Mesenteric fat pad (tissue), 1 donor: ENCODE measurements at places on chromosomes 12 and 14. TPM values are rescaled to one million over a fixed set of nuclear protein-coding genes. Genes with fewer than 3 reads are reported as not detected.

DNA sequence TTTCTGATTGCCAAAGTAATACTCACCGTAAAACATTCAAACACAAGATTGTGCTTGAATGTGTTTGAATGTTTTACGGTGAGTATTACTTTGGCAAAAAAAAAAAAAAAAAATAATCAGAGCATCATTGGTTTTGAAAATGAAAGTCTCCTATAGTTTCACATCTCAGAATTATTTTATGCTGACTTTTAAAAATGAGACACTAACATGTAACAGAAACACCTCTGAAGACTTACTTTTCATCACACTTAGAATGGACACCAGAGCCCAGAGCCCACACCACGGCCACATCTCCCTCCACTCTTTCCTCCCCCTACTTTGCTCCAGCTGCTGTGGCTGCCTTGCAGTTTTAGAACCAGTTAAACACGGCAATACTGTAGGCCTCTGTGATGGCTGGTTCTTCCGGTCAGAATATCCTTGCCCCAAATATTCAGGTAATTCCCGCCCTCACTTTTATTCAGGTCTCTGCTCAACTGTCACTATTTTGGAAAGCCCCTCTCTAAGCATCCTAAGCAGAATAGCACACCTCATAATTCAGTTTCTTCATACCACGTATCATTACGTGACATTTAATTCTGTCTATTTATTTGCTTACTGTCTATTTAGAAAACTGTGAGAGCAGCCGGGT lies 138.9 kb upstream of the MAX start:
- DNase-seq = no peak

DNA sequence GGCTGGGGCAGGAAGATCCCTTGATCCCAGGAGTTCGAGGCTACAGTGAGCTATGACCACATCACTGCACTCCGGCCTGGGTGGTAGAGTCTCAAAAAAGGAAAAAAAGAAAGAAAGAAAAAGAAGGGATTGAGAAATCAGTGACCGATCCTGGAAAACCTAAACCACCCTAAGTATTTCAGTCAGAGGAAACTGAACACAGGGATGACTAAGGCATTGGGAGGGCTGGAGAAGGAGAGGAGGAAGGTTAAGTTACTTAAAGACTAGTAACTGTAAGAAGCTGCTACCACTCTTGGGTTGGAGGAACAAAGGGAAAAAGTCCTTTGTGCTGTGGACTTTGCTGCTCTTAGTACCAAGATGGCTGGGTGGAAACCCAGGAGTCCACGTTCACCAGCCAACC lies 10.6 kb downstream of the HHIPL1 start:
- no peak for DNase-seq

GRCh38 chr14:54646626-54647025 lies 79.7 kb downstream of the SAMD4A start:
- no peak for DNase-seq

GRCh38 chr12:95085612-95086011 lies 12.2 kb upstream of the NR2C1 start:
- DNase-seq = no peak

GRCh38 chr12:6608592-6609281 lies 1.6 kb upstream of the CHD4 start:
- DNase-seq = no peak

DNA sequence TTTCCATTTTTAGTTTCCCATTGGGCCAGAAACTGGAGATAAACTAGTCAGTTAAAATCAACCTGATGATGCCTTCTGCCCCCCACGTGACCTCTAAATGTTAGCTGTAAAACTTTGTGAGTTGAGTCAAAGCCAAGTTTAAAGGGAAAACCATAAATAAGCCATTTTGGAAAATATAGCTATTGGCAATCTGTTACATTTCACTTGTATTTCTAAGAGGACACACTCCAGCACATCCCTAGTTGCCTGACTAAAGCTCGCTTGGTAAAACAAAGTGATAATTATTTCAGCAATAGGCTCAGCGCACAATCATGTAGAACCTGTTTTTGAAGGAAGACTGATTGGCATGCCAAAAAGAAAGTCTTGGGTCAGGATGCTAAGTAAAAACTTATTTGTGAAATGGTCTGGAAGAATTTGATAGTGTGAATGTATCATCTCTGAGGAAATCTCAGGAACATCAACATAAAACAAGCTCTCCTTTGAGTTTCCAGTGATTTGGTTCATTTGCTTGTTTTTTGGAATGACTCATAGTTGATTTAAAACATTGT lies 49.2 kb upstream of the AEBP2 start:
- DNase-seq = no peak

DNA sequence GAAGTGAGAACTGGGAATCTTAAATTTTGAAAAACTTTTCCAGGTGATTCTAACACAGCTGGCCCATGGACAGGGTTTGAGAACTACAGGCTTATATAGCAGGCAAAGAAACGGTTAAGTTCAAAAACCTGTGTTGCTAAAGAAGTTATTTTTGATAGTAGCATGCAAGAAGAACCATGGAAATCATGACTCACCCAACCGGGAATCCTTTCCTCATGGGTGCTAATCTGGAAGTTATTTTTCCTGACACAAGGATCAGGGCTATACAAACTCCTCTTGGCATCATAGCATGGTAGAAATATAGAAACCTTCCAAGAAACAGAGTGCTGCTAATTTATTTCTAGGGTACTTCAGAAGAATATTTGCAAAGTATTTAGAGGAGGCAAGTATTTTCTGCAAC lies 588.7 kb downstream of the CCER1 start:
- DNase-seq = no peak

DNA sequence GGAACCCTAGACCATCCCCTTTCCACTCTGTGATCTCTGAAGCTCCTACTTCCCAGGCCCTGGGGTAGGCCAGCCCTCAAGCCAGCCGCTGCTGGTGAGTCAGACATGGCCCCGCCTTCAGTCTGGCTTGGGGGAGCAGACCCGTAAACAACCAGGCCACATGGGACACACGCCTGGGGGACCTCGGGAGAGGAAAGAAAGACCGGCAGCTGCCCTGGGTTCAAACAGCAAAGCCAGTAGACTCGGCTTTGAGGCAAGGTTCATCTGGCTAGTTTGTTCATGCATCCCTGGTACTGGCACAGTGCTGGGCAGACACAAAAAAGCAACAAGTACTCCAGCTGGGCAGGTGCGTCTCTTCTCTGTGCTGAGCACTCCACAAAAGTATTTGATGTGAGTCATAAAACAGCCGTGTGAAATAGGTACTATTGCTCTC lies 101.9 kb downstream of the SETD3 start:
- peak; percentile 82 for DNase-seq

DNA sequence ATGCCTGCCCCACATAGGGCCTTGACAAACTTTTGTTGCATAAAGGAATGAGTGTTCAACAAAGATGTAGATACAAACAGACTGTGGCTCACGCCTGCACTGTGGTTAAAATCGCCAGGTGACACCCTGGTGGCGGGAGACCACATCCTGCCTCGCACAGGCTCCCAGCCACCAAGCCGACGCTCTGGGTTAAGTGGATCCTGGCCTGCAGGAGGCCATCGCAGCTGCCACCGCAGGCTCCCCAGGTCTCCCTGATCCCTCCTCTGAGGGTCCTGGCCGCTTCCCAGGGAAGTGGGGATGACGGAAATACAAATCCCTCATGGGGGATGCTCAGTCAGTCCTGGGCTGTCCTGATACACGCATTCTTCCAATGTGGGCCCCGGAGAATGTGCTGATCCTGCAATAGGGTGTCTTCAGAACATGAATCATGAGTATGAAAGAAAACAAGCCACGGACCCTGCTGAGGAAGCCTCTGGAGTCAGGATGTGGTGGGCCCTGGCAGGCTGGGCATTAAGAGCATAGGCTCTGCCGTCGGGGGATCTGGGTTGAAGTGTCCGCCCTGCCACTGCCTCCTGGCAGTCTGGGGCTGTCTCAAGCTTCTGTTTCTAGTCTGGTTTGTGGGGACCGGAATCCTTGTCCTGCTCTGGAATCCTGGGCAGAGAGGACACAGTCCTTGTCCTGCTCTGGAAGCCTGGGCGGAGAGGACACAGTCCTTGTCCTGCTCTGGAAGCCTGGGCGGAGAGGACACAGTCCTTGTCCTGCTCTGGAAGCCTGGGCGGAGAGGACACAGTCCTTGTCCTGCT lies 53.5 kb upstream of the BEGAIN start:
- no peak for DNase-seq

- DNase-seq = no peak
Observed at GRCh38 chr14:77985211-77985615, 185.0 kb upstream of the NRXN3 start.

DNA sequence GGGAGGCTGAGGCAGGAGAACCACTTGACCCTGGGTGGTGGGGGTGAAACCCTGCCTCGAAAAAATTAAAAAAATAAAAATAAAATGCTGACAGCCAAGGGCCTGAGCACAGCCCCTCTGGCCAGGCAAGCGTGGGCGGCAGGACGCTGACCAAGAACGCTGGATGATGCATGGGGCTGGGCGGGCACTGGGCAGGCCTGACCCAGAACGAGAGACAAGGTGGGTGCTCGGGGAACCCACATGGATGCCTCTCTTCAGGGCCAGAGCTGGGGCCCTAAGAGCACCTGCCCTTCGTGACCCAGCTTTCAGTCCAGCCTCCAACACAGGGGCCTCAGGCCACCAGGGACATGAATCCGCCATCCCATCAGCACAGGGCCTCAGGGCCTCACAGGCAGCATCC lies 11.3 kb downstream of the GALNT9 start:
- no peak for DNase-seq

DNA sequence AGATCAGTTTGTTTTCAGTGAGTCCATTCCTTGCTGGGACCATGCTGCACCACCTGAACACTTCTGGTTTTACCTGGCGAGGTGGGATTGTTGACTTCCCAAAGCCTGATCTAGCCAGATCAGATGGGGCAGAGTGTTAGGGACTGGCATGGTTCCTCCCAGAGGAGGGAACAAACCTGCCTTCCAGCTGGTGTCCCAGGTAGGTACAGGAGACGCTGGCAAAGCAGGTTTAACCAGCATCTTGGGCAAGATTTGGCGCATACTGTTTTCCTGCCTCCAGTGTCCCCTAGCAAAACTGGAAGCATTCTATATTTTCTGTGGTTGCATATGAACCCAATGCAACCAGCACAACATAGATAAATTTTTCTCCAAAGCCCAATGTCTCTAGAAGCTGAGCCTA lies 14.6 kb upstream of the FOS start:
- no peak for DNase-seq

DNA sequence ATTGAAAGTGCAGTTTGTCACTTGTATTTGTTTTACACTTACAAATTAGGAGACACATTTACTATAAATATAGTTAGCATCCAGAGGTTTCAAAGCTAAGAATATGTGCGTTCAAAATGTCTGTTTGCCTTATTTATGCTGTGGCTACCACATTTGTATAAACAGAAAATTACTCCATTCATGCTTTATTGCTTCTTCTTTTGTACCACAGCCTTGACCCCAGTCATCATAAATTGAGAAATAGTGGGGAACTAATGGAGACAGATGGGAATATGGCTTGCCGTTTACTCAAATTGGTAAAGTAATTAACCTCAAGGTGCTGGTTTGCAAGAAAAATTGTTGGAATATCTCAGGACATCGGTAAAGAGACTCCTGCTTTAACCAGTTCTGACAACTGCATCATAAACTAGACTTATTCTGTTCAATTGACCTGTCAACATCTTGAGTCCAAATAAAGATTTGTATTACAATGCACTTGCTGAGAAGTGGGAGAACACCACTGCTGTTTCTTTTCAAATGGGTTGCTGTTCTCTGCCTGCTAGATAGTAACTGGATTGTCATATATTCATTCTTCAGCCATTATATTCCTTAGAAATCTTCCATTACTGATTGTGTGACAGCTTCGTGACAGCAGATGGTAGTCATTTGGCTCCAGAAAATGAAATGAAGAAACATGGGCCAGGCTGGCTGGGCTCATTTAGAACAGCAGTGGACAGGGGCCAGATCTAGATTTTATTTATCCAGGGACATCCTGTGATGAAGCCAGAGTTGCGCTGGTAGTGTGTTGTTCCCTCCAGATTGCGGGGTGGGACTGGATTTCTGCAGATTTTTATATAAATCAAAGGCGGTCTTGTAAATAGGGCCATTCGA lies 354.4 kb downstream of the EGLN3 start:
- no peak for DNase-seq

GRCh38 chr12:49961111-49961922 lies at the start of gene AQP5:
Gene AQP5 (plus strand): TSS chr12:49961872. CDS start chr12:49962018, 146 bp downstream.
- no peak for DNase-seq

DNA sequence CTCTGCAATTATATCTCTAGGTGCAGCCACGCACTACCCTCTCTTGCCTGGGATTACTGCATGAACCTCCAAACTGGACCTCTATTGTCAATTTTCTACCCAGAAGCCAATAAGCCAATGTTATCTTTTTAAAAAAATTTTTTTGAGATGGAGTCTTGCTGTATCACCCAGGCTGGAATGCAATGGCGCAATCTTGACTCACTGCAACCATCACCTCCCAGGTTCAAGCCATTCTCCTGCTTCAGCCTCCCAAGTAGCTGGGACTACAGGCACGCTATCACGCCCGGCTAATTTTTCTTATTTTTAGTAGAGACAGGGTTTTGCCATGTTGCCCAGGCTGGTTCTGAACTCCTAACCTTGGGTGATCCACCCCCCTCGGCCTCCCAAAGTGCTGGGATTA lies 11.2 kb upstream of the PXN start:
- no peak for DNase-seq

DNA sequence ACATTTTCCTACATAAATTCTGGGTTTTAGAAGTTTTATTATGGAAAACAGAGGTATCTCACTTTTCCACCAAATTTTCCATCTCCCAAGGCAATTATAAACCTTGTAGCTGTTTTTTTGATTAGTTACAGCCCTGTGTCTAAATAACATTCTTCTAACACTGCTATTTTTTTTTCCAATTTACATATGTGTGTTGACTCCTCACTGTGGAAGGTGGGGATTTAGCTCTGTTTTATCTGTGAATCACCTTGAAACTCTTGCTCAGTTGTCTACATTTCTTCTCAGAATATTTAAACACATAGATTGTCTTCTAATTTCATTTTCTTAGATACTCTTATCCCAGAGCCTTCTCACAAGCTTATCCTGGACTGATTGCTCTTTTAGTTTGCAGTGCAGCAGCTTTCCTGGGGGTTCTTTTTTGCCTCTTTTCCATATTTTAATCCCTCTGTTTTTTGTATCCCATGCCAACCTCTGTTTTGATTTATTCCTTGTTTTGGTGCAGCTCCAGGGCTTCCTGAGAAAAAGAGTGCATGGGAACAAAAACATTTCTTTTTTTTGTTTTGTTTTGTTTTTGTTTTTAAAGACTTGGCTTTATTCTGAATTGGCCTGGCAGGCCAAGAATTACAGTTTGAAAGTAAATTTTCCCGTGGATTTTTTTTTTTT lies 36.7 kb downstream of the TBC1D15 start:
- DNase-seq = no peak

- DNase-seq = no peak
Observed at GRCh38 chr12:95088379-95088778, 15.0 kb upstream of the NR2C1 start.

DNA sequence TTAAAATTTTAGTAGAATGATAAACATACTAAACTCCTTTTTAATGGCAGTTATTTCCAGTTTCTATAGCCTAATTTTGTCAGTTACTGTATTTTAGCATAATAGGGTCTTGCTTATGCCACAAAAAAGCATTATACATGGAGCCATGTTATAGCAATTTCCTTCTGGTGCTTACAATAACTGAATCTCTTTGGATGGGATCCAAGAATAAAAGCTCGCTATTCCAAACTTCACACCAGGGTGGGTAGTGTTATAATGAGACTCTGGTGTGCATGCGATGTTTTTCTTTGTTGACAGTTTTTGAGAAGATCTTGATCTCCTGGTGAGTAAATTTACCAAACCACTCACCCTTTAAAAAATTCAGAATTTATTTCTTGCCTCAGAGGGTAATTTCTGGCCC lies 90.4 kb upstream of the CCDC91 start:
- no peak for DNase-seq

AGAP2 gene
- 2.1 TPM for total RNA-seq

COX14 gene
- total RNA-seq = 92.0 TPM

RFLNA gene
- not detected for total RNA-seq

ACSS3 gene
- 36.2 TPM for total RNA-seq

RPGRIP1 gene
- 0.80 TPM for total RNA-seq

SLC6A15 gene
- not detected for total RNA-seq
